ENCODE measurements at places on chromosomes 11 and 22.

GRCh38 chr11:119533462-119533861, 110.5 kb upstream of the THY1 start:
- DNase-seq = no peak

GRCh38 chr11:45513821-45514340, 151.5 kb downstream of the CHST1 start:
- no peak for DNase-seq

DNA sequence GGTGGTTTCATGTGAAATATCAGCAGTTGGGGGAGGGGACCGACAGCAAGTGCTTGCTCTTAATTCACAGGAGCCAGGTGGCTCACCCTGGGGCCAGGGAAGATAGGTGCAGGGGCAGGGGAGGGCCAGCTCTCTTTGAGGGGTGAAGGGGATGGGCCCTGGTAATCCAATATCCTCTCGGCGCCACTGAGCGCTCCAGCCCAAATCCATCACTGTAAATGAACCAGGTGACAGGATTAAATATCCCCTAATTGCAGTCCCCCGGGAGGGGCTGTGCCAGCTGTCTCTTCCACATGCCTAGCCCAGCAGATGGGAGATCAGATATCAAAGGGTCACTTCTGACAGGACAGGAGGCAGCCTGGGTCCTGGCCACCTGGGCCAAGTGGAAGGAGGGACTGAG, 531.8 kb upstream of the CADM1 start:
- no peak for DNase-seq

DNA sequence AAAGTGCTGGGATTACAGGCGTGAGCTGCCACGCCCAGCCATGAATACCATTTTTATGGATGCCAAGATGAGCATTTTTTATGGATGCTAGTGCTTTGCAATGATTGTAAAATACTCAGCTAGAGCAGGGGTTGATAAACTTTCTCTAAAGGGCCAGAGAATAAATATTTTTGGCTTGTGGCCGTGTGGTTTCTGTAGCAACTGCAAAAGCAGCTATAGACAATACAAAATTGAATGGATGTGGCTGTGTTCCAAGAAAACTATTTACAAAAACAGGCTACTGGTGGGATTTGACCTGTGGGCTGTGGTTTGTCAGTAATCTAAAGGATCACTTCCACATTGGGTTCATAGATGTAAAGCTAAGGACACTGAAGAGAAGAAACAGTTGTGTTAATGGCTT, 56.0 kb downstream of the COMMD9 start:
- DNase-seq = no peak

DNA sequence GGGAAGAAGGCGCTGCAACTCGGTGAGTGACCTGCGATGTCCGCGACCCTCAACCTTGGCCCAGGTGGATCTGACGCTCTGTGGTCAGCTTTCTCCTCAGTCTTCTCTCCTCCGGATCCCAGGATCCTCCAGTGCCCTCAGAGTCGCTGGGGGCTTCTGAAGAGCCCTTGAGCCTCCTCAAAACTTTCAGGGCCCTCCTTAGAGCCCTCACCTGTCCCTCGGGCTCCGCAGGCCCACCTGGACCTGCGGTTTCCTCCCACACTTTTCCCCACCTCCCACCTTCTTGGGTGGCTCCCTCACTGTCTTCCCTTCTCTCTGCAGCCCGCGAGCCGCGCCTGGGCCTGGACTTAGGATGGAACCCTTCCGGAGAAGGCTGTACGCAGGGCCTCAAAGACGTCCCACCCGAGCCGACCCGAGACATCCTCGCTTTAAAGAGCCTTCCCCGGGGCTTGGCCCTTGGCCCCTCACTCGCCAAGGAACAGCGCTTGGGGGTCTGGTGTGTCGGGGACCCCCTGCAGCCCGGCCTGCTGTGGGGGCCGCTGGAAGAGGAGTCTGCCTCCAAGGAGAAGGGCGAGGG, 335 bp downstream of the ZNF408 start:
- no peak for DNase-seq

GRCh38 chr22:43331069-43331451, 12.1 kb downstream of the SCUBE1 start:
- DNase-seq = no peak

- no peak for DNase-seq
Measured at GRCh38 chr22:20844055-20845037, 14.3 kb downstream of the PI4KA start.

- no peak for DNase-seq
Measured at GRCh38 chr11:11296434-11296833, 56.6 kb downstream of the CSNK2A3 start.

DNA sequence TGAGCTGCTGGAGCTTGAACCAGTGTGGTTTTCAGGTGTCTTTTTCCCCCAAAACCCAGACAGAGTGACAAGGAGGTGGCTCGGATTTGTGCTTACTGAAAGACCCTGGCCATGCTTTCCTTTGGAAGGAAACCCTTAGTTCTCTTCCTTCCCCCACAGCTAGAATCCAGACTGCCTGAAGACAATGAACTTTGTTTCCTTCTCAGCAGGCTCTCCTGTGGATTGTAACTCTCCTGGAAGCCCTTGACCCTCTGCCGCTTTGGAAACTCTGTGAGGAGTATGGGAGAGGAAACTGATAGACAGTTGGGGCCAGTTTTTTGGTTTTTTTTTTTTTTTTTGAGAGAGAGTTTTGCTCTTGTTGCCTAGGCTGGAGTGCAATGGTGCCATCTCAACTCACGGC, 62.1 kb upstream of the SESN3 start:
- DNase-seq = no peak

DNA sequence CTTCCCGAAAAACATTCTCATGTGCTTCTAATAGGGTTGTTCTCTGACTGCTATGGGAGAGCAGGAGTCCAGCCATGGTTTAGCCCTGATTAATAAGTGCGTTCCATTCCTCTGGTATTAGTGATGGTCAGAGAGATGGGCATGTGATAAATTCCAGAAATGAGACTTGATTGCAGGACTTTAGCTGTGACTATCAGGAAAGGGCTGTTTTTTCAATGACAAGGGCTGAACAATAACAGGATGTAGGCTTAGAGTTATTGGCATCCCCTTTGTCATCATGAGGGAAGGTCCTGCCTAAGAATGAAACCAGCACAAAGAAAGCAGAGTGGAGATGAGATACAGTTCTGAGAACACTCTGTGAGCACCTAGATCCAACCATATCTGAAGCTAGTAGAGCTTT, 494.6 kb downstream of the MIAT start:
- no peak for DNase-seq

GRCh38 chr22:47460861-47461260, 698.4 kb downstream of the TBC1D22A start:
- no peak for DNase-seq

GRCh38 chr22:40258501-40258915, 80.8 kb downstream of the TNRC6B start:
- DNase-seq = no peak

- peak; percentile 51 for DNase-seq
Measured at GRCh38 chr11:59053387-59053786, 32.7 kb upstream of the GLYATL1B start.

DNA sequence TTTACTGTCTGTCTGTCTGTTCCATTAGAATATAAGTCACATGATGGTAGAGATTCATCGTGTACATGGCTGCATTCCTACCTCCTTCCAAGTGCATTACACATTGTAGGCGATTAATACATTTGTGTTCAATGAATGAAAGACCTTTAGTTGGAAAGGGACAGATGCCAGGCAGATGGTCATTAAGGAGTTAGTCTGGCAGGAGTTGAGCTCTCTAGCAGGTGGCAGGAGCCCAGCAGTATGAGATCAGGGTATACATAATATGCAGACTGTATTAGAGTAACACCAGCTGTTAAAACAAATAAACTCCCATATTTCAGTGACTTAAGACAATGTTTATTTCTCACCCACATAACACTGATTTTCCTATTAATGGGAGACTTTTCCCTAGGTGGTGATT, 147.7 kb upstream of the LARGE1 start:
- DNase-seq = no peak

DNA sequence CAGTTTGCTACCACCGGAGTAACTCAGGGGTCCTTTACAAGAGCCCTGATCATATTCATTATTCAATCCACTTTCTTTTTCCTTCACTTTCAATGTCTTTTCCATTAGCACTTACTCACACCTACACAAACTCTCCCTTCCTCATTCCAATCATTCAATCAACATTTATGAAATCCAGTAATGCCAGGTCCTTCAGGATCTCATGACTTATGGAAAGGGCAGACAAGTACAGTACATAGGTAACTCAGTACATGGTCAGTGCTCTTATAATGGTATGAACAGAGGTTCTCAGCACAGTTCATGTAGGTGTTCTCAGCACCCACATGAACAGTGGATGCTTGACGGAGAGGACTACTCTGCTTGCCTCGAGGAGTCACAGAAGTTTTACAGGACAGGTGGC, 106.6 kb downstream of the USP35 start:
- no peak for DNase-seq

GRCh38 chr11:110126936-110127335, 33.7 kb downstream of the ZC3H12C start:
- DNase-seq = no peak

DNA sequence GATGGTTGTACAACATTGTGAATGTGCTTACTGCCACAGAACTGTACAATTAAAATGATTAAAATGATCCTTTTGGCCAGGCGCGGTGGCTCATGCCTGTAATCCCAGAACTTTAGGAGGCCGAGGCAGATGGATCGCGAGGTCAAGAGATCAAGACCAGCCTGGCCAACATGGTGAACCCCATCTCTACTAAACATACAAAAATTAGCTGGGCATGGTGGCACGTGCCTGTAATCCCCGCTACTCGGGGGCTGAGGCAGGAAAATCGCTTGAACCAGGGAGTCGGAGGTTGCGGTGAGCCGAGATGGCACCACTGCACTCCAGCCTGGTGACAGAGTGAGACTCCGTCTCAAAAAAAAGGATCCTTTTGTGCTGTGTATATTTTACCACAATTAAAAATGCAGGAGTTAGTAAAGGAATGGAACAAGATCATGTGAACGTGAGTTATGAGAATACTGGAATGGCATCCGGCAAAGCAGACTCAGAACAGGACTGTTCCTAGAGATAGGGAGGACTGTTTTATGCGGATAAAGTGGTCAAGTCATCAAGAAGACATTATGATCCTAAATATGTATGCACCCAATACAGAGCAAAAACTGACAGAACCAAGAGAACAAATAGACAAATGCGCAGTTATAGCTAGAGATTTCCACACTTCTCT, 58.0 kb upstream of the CLDN5 start:
- no peak for DNase-seq

- DNase-seq = no peak
Measured at GRCh38 chr22:23126165-23127054, 15.4 kb downstream of the RSPH14 start.

- no peak for DNase-seq
Measured at GRCh38 chr11:69494851-69495250, 13.4 kb downstream of the LINC01488 start.

DNA sequence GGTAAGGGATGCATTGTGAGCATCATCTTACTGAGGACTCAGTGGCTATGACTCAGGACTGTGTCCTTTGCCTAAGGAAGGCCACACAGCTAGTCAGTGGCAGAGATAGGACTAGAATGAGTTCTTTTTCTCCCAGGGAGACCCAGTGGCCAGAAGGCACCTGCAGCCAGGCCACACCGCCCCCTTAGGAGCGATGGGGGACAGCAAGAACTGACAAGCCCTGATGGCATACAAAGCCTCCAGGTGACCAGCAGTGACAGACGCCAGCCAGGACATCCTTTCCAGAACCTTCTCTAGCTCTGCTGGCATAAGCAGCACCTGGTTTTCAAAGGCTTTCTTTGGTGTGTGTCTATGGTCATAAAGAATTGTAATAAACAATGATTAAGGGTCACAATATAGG, 240.1 kb downstream of the ST3GAL4 start:
- no peak for DNase-seq
